ENCODE measurements at places on chromosomes 1 and 21. TPM values are rescaled to one million over a fixed set of nuclear protein-coding genes. Genes with fewer than 3 reads are reported as not detected.

GPR161 gene
- 9.2 TPM for total RNA-seq

CYP4A11 gene
- not detected for total RNA-seq

PLA2G4A gene
- 4.0 TPM for total RNA-seq

HTR1D gene
- total RNA-seq: not detected

DENND1B gene
- total RNA-seq: 6.9 TPM

TPM3 gene
- total RNA-seq: 711 TPM

OXCT2 gene
- total RNA-seq: not detected

PEA15 gene
- total RNA-seq: 77.8 TPM

C1orf141 gene
- not detected for total RNA-seq

LRRC3 gene
- 0.29 TPM for total RNA-seq

ZBTB40 gene
- total RNA-seq: 8.2 TPM

RNU1-2 gene
- not detected for total RNA-seq

C21orf91 gene
- 4.3 TPM for total RNA-seq

GREM2 gene
- total RNA-seq: not detected

PDC gene
- total RNA-seq: not detected

HHIPL2 gene
- not detected for total RNA-seq

GJA8 gene
- not detected for total RNA-seq

CACNA1E gene
- total RNA-seq: not detected

TACSTD2 gene
- total RNA-seq: under 0.01 TPM

ZBTB8A gene
- total RNA-seq: 3.2 TPM

PRAMEF17 gene
- total RNA-seq: not detected

PPT1 gene
- total RNA-seq: 74.7 TPM

TMEM52 gene
- total RNA-seq: not detected

GPR25 gene
- not detected for total RNA-seq

PTPRC gene
- 0.18 TPM for total RNA-seq

LCE7A gene
- not detected for total RNA-seq

UTP11 gene
- 37.2 TPM for total RNA-seq

WDR64 gene
- total RNA-seq: not detected

PRR9 gene
- not detected for total RNA-seq

NBPF9 gene
- 12.6 TPM for total RNA-seq

FCRL6 gene
- not detected for total RNA-seq

NPR1 gene
- total RNA-seq: 4.4 TPM

ARTN gene
- not detected for total RNA-seq

FOXD3 gene
- not detected for total RNA-seq

SGIP1 gene
- total RNA-seq: 10.4 TPM

CD55 gene
- 11.5 TPM for total RNA-seq

ACTA1 gene
- total RNA-seq: not detected

KRTAP11-1 gene
- not detected for total RNA-seq

YBEY gene
- 30.3 TPM for total RNA-seq

FCRL2 gene
- total RNA-seq: not detected

All from myometrial cell (primary cell).